ENCODE measurements at places on chromosomes 2 and 18.

GRCh38 chr2:168138901-168139300, 108.5 kb downstream of the STK39 start:
- DNase-seq: no peak

DNA sequence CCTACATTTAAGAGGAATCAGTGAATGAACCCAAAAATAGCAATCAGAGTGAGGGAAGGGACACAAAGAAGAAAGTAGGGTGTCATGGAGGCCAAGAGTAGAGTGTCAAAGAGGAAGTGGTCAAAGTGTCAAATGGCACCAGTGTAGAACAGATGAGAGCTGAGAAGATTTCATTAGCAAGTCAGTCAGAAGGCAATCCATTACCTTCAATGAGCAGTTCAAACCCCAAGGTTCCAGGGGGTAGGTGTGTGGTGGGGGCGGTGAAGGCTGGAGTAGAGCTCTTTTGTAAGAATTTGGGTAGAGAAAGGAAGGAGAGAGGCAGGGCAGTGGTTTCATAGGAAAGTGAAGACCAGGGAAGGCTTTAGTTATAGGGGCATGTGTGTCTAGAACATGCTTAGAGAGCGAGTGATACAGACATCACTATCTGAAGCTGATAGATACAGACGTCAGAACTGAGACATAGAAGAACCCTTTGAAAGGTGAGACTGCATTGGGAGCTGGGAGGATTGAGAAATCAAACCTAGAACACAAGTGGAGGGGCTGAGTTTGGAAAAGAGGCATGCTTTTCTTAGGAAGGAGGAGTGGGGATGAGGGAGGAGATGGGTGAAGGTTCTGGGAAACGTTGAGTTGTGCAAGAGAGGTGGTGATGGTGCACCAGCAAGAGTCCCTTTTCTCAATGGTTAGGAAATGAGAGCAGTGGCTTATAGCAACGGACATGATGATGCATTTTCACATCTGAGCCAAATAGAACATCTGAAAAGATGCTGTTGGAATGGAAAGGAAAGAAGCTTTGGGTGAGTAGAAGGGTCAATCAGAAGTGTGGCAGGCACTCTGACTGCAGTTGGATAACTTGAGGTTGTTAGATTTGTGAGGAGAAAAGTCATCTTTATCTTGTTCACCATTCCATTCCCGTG, 48.9 kb upstream of the IL1RL1 start:
- no peak for DNase-seq

DNA sequence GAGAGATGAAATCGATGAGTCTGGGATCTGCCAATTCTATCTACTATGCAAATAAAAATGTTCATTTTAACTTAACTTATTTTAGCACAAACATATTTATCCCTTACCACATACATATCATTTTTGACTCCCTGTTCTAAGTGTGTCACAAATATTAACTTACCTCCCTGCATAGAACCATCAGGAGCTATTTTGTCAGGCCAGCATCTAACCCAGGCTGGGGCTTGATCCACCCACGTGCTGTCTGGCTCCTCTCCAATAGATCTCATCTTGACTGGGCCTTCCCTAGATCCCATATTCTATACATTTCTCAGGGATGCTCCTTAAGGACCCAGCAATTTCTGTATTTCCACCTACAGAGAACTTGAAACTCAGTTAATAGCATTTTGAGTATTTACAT, 20.9 kb downstream of the NTSR2 start:
- no peak for DNase-seq

DNA sequence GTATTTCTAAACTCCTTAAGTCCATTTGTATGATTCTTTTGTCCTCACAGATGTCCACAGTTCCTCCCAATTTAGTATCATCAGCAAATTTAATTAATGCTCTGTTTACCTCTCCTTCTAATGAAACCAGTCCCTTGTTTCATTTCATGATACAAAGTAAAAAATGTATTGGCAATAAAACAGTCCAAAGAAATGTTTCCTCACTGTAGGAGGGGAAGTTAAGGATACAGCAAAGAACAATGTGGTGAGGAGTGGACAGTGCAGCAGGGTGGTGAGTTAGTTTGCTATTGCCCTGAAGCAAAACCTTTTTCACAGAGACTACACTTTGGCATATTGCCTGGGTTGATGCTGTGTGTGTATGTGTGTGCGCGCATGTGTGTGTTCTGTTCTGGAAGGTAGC, 401.5 kb downstream of the ARHGAP15 start:
- no peak for DNase-seq

DNA sequence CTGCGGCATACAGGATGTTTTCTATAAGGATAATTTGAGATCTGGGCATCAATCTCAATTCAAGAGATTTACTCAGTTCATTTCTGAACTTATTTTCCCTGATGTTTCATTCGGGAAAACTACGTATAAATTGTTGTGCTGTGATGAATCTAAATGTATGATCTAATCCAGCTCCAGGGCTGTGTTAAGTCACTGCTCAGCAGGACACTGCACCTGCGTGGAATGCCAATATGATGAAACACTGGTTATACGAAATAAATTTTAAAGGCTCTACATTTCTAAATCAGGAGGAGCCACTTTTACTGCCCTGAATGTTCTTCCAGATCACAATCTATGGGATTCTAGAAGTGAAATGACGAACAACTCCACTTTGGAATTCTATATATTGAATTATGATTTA, 259.0 kb downstream of the HNMT start:
- no peak for DNase-seq

DNA sequence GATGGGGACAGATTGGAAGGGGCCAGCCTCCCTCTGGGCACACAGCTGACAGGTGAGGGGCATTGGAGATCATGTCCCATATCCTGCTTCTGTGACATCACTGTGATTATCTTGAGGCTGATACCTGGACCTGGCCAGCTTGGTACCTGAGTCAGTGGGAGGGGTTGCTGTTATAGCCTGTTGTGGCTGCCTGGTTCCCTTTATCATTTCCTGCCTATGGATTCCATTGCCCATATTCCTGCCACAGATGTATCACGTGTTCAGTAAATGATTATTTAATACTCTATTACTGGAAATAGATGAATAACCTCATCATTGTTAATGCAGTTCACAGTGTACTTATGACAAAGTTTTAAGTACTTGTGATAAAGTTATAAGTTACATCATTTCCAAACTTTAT, 7.8 kb upstream of the SCYGR1 start:
- no peak for DNase-seq

DNA sequence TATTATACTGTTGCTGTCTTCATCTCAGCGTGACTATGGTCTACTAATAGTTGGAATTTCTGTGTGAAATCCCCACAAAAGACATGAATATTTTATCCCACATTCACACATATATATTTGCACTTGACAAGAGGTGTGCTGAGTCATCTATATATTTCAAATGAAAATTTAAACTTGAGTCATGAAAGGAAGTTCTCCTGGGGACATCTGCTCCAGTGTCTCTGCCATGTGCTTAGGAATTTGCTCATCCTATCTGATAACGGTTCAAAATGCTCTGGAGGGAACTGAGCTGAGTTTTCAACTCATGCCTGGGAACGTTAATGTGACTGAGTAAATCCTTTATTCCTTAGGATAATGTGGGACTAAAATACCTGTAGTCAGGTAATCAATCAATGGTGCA, 326.2 kb upstream of the MEX3C start:
- DNase-seq: no peak

DNA sequence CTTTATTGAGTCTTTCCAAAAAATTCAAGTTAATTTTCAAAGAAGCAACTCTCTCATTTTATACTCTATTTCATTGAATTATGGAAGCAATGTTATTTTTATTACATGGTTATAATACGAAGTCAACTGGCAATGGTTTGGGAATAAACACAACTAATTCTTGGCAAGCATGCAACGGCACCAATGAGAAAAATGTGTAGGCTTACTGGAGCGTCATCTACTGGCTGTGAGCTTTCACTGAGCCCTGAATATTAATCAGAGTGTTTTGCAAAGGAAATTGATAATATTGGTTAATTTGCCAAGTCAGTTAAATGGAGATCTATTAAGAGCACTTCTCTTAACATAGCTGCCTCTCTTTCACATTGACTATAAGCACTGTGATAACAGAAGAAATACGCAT, 163.9 kb downstream of the IKZF2 start:
- no peak for DNase-seq

GRCh38 chr2:144267239-144267638, 252.7 kb downstream of the ZEB2 start:
- no peak for DNase-seq

Measured in substantia nigra (tissue), 51 donors.